ENCODE measurements at places on chromosomes 7 and 10.

DNA sequence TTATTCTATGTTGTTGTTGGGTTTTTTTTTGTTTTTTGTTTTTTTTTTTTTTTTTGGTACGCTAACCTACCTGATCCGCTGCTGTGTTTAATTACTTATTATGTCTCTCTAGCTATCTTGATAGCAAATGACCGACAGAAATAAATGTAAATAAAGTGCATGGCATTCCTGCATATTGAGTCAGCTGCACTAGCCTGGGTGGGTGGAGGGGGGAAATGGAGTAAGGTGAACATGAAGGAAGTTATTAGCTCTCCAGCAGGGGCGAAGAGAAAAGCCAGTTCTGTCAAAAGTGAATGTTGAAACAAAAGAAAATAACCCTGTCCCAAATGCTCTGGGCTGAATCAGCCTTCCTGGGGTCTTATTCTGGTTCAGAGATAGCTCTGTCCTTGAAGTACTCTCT lies 210.7 kb upstream of the MDFIC start:
- no peak for DNase-seq

GRCh38 chr10:11161096-11161495 lies 143.4 kb downstream of the CELF2 start:
- DNase-seq, result no peak

- DNase-seq, result no peak
These were observed 57.2 kb upstream of the ELN start for GRCh38 chr7:73970801-73971229.

- no peak for DNase-seq
These were observed 93.0 kb upstream of the DNAAF5 start for GRCh38 chr7:633381-634018.

DNA sequence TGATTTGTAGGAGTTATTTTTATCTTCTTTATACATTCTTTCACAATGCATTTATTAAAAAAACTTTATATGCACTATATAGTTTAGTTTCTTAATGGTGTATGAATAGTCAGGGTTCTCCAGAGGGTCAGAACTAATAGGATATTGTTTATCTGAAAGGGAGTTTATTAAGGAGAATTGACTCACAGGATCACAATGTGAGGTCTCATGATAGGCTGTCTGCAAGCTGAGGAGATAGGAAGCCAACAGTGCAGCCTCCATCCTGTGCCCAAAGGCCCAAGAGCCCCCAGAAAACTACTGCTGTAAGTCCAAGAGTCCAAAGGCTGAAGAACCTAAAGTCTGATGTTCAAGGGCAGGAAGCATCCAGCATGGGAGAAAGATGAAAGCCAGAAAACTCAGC lies 192.8 kb upstream of the AHR start:
- DNase-seq, result no peak

GRCh38 chr7:16697507-16698199 lies 51.7 kb downstream of the BZW2 start:
- no peak for DNase-seq

DNA sequence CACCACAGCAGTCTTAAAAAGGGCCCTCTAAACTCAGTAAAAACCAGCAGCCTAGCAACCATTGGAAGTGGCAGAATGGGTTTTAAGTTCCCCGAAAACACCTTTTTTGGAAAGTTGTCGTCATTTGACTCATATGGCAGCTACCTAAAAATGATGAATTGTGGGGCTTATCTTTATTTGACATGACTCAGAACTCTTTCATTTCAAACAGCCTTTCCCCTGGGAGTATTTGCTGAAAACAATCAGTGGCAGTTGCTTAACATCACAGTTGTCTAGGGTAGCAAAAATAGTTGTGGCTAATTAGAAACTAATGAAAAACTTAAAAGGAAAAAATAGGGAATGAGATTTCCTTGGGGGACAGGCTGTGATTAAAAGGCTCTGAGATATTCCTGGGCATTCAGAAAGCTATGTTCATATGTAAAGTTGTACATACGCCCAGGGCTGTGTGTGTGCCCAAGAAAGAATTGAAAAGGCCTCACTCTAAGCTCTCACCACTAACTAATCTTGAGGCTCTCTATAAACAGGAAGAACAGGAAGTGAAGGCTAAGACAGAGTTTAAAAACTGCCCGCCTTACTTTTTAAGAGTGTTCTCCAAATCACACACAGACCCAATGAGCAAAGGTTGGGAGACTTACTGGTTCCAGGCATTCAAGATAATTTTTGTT lies 81.7 kb upstream of the HECTD2 start:
- DNase-seq, result no peak

DNA sequence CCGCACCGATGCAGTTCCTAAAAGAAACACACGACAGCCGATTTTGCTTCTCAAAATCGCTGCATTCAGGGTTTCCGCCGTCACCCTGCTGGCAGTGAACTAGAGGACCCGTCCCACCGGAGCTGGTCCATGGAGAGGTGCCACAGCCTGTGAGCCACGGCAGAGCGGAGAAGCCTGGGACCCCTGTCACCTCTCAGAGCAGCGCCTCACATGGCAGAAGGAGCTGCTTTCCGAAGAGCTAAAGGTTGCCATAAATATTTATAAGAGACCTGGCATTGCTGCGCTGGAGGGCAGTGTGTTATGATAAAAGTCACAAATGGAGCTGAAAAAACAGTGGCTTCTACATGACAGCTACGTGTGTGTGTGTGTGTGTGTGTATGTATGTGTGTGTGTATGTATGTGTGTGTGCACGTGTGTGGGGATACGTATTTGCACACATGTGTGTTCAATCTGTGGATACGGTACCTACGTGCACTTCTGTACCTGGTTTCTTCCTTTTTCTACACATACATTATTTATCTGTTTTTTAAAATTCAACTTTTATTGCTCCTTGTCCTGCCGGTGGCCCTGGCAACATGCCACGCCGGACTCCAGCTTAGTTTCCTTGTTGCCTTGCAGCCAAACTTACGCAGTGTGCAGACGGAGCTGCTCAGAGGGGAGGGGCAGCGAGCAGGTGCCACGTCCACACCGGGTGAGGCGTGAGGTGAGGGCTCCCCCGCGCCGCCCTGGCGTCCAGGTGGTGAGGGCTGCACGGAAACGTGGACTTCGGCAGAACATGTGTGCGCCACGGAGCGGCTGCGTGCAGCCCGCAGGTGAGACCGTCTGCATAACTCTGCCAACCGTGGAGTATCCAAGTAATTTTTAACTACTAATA lies 115.2 kb upstream of the PITRM1 start:
- peak; percentile 19 for DNase-seq

GRCh38 chr10:5812283-5813090 lies 747 bp downstream of the GDI2 start:
- DNase-seq, result peak; percentile 33

DNA sequence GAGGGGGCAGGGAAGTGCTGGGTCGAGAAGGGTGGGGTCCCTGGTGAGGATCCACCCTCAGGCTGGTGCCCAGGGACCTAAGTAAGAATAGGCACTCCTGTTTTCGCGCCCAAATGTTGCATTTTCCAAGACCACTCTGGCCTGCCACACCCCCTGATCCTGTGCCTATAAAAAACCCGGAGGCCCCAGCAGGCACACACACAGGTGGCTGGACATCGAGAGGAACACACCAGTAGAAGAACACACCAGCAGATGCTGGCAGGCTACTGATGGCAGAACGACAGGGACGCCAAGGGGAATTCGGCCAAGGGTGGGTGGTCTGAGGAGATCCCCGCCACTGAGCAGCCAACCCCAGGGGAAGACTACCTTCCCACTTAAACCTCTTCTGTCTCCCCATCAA lies 633.9 kb upstream of the POT1 start:
- DNase-seq, result no peak

DNA sequence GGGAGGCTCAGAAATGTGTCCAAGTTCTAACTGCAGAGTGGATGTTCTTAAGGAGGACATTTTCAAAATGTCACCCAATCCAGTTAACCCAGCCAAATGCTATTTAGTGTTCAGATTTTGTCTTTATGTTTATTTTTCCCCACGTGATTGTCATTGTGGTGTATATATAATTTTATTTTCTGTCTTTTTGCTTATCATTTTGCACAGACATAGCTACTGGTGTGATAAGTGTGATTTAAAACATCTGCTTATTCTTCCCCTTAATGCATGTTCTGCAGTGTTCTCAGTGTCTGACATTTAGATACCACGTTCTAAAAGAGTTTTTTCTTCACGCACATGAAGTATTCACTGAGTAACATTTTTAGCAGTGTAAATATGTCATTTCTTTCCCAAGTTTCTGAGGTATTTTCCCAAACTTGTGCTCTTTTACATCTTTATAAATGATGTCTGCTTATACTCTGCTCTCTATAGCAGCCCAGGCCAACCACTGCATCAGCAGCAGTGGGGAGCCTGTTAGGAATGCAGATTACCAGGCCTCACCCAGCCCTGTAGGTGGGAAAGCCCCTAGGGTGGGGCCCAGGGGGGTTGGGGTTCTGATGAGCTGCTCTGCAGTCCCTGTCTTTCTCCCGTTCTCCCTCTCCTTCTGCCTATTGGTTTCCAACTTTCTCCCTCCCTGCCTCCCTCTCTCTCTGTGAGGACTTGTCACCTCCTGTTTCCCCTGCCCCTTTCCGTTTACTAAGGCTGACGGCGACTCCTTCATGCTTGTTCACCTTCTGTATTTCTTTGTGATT lies 20.8 kb downstream of the ADCY1 start:
- DNase-seq, result no peak

DNA sequence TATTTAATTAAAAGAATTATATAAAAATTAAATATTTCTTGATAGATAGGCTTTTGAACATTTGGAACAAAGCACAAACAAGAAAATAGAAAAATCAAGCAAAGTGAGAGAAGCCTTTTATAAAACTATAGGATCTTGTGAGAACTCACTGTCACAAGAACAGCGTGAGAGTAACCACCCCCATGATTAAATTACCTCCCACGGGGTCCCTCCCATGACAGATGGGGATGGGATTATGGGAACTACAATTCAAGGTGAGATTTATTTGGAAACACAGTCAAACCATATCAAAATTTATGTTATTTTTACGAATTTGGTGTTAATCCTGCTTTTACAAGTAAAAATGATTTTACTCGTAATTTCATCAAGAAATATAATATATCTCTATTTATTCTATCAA lies 1136.1 kb upstream of the POT1 start:
- DNase-seq, result no peak

- DNase-seq, result no peak
These were observed 58.8 kb upstream of the GPR26 start for GRCh38 chr10:123607386-123607785.

DNA sequence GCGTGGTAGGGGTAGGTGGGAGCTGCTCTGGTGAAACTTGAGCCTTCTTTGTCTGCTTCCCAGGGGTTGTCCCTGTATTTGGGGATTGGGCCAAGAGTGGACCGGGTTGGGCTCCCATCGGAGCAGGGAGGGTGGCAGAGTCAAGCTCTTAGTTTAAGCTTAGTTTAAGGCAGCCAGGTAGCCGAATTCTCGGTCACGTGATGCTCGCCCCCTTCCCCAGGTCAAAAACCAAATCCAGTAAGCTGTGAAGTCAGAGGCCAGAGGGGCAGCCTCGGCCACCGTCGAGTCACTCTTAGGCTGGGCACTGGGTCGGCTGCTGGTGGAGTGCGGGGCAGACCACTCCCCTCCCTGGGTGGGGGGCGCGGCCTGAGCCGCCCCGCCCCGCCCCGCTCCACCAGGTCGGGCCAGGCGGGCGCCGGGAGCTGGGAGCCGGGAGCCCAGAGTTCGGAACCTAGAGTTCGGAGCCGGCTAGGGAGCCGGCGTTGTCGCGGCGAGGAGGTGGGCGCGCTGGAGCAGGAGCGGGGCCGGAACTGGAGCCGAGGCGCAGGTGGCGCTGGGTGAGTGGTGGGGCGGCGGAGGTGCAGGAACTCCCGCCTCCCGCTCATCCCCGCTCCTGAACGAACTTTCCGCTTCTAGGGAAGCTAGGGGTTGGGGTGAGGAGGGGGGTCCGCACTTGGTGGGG lies 2.8 kb upstream of the LZTS2 start:
- DNase-seq, result peak; percentile 48
